ENCODE measurements at places on chromosomes 4 and X.
A peak's percentile ranks its signal among the peaks of the same experiment; 100 is the strongest.

DNA sequence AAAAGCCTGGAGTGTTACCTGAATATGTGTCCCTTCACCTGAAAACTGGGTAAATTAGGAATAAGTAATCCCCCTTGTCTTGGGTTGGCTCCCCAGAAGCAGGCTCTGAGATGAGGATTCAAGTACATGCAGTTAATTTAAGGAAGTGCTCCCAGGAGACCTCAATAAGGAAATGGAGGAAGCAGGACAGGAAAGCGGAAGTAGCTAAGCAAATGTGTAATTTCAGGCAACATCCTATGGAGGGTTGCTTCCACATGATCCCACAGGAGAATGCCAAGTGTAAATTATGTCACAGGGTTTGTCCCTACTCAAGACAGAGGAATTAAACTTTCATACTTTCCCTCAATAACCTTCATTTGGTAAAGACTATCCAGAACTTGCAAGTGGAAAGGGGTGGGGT, 48.1 kb upstream of the ARHGEF6 start:
- DNase-seq = peak; percentile 8

GRCh38 chrX:39827951-39828350, 269.8 kb downstream of the BCOR start:
- no peak for DNase-seq

GRCh38 chr4:16532240-16532970, 306.1 kb upstream of the TAPT1 start:
- peak; percentile 34 for DNase-seq

DNA sequence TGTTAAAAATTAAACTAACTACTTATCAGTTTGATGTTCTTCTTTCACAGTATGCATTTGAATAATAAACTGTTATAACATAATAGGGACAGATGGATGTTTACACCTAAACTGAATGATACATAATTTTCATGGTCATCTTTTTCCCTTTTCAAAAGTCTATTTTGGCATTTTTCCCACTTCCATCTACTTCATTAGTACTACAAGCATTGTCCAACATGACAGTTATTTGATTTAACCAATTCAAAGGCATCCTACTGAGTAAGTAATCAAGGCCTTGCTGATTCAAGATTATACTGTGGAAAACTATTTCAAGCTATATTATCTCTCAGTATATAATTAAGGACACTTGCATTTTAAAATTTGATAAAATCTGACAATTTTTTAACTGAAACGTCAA, 212.9 kb downstream of the FAT4 start:
- DNase-seq = no peak

GRCh38 chr4:162705130-162705803, 461.4 kb downstream of the NAF1 start:
- no peak for DNase-seq

DNA sequence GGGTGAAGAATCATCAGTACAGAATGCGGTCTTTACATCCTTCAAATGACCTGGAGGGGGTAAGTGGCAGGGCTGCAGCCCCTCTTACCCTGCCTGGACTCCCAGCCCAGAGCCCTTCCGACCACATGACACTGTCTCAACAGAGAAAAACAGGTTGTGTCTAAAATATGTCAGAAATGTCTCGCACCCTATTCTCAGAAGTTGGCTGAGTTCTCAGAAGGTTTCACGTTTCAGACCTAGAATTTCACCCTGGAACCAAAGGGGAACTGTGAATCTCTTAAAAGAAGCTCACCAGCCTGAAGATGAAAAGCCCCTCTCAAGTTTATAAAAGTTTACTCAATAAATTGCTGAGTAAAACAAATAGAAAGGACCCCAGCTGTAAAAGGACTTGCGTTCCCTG, 7.0 kb upstream of the CRMP1 start:
- no peak for DNase-seq

- DNase-seq = no peak
Observed at GRCh38 chr4:116880625-116881024, 204.8 kb downstream of the TRAM1L1 start.

GRCh38 chr4:122536001-122536400, 79.5 kb upstream of the IL2 start:
- DNase-seq = no peak

DNA sequence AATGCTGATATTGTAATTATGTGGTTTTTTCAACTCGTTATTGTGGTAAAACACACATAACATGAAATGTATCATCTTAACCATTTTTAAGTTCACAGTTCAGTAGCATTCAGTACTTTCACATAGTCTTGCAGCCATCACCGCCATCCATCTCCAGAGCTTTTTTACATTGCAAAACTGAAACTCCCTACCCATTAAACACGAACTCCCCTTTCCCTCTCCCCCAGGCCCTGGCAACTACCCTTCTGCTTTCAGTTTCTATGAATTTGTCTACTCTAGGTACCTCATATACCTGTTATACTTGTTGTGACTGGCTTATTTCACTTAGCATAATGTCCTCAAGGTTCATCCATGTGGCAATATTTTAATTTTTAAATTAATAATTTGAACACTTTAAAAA, 380.6 kb downstream of the MAPK10 start:
- no peak for DNase-seq

- DNase-seq = no peak
Observed at GRCh38 chrX:28848707-28849106, 261.5 kb downstream of the IL1RAPL1 start.

GRCh38 chr4:118888666-118889311, at the start of gene SYNPO2:
SYNPO2 (plus strand) TSS chr4:118888854; CDS start chr4:118889037, 183 bp downstream.
- peak; percentile 49 for DNase-seq

GRCh38 chr4:153207567-153207966, 3.3 kb downstream of the TRIM2 start:
- DNase-seq = no peak

DNA sequence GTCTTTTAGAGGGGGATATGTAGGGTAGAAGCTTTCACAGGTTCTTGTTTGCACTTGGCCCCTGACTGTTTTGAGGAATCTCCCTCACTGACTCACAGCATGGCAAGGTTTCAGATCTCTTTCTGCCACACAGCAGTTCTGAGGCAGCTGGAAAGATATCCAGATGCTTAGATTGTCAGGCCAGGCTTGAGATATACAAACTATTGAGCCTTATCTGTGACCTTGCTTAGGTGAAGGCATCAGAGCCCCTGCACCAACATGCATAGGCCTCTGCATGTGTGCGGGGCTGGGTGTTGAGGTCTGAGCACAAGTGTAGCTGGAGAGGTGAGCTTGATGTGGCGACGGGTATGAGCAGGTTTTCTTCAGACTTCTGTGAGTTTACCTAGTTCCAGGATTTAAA, 80.9 kb upstream of the MSANTD1 start:
- no peak for DNase-seq

- no peak for DNase-seq
Observed at GRCh38 chr4:176256921-176257320, 12.1 kb downstream of the ASB5 start.

- no peak for DNase-seq
Observed at GRCh38 chr4:121785479-121785878, 15.6 kb upstream of the EXOSC9 start.

DNA sequence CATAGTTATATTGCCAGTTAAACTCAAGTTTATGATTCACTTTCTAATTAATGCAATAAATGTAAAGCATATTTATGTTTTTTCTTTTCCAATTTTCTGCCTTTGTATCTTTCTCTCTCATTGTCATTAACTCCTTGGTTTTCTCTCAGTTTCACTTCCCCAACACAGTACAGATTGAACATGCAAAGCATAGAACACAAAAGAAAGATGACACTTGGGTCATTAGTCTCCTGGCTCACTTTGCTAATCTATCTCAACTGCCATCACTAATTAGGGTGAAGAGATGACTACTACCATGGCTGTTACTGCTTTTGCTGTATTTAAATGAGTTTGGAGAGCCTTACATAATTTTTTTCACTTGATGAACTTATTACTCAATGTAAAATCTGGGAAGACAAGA, 12.3 kb upstream of the NAA11 start:
- DNase-seq = no peak

DNA sequence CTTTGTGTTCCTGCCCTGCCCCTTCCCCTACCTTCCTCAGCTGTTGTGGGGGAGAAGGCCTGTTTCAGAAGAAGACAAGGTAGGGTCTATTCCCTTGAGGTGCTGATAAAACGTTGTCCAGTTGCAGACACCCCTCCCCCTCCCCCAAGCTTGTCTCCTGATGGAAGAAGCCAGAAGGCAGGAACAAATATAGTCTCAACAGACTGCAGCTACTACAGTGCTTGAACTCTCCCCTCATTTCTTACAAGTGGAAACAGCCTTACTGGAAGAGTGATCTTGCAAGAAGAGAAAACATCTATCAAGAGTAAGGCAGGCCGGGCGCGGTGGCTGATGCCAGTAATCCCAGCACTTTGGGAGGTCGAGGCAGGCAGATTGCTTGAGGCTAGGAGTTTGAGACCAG, 11.0 kb upstream of the MAP7D3 start:
- DNase-seq = no peak

- no peak for DNase-seq
Observed at GRCh38 chrX:72271091-72271788, 5.8 kb downstream of the RPS4X start.

- no peak for DNase-seq
Observed at GRCh38 chrX:105829011-105829410, 6.7 kb downstream of the NRK start.

- DNase-seq = no peak
Observed at GRCh38 chr4:186918466-186918865, 194.8 kb upstream of the FAT1 start.

DNA sequence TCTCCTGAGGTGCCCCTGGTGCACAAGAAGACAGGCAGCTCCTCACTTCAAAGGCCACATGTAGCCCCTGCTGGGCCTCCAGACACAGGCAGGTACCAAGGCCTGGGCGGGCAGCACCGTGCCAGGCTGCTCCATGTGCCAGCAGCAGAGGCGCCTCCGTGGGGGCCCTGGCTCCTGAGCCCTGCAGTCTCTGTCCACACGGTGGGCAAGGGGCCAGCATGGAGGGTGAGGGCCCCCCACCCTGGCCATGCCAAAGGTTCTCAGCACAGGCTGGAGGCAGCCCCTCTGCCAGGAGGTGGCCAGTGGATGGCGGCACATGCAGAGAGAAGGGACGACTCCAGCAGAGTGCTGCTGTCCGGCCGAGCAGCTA, 72.6 kb downstream of the FAM53A start:
- no peak for DNase-seq

DNA sequence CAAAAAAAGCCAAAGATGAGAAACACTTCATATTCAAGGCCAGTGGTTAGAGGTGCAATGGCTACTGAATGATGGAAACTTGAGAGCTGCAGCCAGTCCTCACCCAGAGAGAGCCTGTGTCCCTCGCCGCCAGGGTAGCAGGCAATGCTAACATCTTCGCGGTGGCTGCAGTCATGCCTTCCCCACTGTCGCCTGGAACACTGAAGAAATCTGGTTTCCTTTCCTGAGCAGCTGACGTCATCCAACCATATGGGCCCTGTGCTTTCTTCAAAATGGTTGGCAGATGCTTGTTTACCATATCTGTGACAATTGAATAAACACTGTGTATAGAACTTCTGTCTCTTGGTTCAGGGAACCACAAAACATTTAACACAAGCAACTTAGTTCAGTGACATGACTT, 39.7 kb downstream of the PRSS12 start:
- no peak for DNase-seq

GRCh38 chr4:26248647-26249046, 72.2 kb upstream of the RBPJ start:
- no peak for DNase-seq

DNA sequence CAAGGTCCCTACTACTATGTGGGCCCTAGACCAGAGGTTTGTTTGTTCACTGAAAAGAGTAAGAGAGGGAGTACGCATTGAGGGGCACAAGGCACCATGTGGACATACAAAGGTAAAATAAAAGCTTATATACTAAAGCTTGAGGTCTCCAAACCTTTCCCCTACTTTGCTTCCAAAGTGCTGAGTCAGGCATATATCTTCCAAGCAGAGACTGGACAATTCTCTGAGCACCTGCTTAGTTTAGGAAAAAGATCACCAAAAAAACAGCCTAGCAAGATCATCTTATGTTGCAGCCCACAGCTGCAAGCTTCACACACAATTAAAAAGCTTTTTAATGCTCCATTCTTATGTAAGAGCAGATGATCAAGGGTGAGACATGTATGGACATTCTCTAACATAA, 119.5 kb downstream of the WDFY3 start:
- DNase-seq = no peak

DNA sequence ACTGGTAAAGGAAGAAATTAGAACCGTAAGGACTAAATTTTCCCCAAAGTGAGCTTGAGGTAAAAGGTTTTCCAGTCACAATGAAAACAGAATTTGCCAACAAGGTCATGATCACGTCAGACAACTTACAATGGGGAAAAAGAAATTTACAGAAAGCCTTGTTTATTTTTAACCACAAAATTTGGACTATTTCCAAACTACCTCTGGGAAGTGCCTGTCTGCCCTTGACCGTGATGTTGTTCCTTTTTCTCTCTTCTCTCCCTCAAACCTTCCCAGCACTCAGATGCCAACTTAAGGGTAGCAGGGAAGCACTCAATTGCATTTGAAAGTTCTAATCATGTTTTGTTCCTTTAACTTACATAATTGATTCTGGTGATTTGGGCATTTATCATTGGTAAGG, 32.5 kb downstream of the MEPE start:
- DNase-seq = no peak

- DNase-seq = no peak
Observed at GRCh38 chr4:2076908-2077536, 17.9 kb downstream of the NAT8L start.

DNA sequence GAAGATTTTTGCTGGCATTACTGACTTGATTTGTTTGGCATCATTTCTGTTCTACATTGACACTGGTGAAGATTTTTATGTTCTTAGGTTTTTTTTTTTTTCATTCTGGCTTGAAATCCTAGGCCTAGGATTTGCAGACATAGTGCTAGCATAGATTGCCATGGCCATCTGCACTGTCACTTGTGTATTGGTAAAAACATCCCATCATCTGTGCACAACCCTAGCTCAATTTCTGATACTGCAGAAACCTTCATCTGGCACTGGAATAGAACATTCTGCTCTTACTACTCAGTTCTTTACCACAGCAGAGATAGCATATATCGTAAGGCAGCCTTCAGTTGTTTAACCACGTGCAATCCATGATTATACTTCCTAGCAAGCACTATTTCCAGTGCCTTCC, 111.5 kb upstream of the IL15 start:
- DNase-seq = no peak

- DNase-seq = no peak
Observed at GRCh38 chrX:51148848-51149247, 183.8 kb upstream of the NUDT10 start.

GRCh38 chrX:23066588-23067281, 67.0 kb downstream of the DDX53 start:
- no peak for DNase-seq

GRCh38 chr4:142960126-142960525, 114.0 kb upstream of the INPP4B start:
- DNase-seq = no peak

- DNase-seq = peak; percentile 16
Observed at GRCh38 chrX:110258552-110258951, 59.3 kb downstream of the AMMECR1 start.

- DNase-seq = no peak
Observed at GRCh38 chr4:14165222-14165920, 537.8 kb upstream of the BOD1L1 start.

DNA sequence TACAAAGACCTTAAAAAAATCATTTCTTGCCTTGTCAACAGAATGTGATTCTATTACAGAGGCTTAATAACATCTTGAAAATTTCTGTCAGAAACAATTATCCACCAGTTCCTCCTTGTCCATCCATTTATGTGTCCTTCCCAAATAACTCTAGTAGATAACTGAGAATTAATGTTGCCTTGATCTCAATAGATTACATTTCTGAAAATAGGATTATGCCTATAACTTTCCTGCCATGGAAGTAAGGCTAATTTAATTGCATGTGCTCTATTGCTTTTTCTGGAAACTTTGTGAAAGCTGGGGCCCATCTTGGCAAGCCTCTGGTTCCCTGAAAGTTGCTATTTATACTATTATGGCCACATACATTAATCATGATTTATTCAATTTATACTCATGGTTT, 76.2 kb upstream of the UNC5C start:
- no peak for DNase-seq
